ENCODE measurements at places on chromosomes 4 and X. TPM values are rescaled to one million over a fixed set of nuclear protein-coding genes. Genes with fewer than 3 reads are reported as not detected.

Gene CSAG1
- total RNA-seq: not detected

Gene OTC
- not detected for total RNA-seq

Gene VCX2
- not detected for total RNA-seq

Gene SPANXA1
- not detected for total RNA-seq

Gene SSX2
- not detected for total RNA-seq

- no peak for DNase-seq
These were observed 19.6 kb downstream of the UVSSA start for GRCh38 chr4:1366371-1367229.

DNA sequence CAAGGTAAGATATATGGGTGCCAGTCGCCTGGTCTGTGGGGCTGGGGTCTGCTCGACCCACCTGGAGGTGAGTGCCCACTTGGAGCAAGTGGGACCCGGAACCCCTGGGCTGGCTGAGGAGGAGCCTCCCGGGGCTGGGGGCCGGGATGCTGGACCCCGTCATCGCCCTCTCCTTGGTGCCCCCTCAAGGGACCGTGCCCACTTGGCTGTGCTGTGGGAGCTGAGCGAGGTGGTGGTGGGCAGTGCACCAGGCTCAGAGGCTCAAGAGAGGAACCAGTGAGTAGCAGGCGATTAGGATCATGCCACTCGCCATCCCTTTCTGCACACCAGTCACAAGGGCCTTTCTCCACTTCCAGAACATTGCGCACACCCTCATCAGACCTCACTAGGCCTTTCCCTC lies 203.8 kb upstream of the PSAPL1 start:
- no peak for DNase-seq

GRCh38 chr4:147542229-147542990 lies 61.5 kb downstream of the EDNRA start:
- DNase-seq: no peak

DNA sequence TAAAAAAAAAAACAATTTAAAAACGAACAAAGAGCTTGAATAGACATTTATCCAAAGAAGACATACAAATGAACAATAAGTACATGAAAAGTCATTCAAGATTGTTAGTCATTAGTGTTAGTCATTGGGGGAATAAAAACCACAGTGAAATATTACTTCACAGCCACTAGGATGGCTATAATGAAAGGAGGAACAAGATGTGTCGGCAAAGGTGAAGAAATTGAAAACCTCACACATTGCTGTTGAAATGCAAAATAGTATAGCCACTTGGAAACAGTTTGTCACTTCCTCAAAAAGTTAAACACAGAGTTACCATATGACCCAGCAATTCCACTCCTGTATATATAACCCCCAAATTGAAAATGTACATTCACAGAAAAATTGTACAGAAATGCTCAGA lies 45.2 kb upstream of the SLC39A8 start:
- no peak for DNase-seq

- DNase-seq: no peak
These were observed 78.3 kb upstream of the RASGEF1B start for GRCh38 chr4:81549984-81550383.

DNA sequence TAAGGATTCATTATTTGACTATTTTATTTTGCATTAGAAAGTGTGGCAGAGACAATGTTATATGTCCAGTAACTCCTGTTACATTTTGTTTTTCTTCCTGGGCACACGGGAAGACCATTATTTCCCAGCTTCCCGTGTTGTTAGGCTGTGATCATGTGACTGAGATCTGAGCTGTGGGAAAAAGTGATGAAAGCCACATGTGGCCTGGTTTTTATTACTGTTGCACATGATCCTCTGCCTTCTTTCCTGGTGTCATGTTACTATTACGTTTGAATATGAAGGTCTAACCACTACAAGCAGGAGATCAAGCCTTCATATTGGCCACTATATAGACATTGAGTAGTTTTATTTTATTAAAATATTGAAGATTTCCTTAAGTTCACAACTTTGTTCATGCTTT lies 28.2 kb upstream of the MID1 start:
- DNase-seq: no peak

GRCh38 chrX:21955403-21956189 lies 15.1 kb downstream of the SMS start:
- DNase-seq: no peak

All from CD4-positive, CD25-positive, alpha-beta regulatory T cell (primary cell).